EH (cell line): ENCODE measurements at places on chromosomes 5 and 9.

GRCh38 chr5:168796593-168797580 lies 217.7 kb upstream of the PANK3 start:
- no peak for DNase-seq

DNA sequence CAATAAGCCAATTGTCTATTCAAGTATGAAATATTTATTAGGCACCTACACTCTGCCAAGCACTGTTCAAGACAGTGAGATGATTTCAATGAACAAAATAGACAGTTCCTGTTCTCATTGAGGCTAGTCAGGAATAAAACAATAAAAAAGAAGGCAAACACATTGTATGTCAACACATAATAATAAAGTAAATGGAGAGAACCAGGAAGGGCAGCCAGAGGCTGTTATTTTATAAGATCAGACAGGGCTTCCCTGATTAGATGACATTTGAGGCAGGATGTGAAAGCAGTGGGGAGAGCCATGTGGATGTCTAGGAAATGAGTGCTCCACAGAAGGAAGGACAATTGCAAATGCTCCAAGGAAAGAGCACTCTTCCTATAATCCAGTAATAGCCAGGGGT lies 2371.1 kb downstream of the MAT2B start:
- DNase-seq, result no peak

DNA sequence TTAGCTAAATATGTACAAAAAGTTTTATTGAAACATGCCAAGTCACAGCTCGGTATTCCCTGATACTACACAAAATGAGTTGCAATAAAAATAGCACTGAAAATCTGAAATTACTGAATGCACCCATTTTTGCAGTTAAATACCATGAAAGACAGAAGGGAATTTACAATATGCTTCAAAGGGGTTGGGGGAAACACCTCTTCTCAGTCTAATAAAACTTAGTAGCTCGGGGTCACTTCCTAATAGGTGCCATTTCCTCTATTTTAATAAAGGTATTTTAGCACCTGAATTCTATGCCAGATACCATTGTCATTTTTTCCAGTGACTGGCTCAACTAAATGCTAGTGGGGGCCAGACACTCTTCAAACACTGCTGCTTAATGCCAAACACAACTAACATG lies 204.1 kb upstream of the MEF2C start:
- DNase-seq, result no peak

DNA sequence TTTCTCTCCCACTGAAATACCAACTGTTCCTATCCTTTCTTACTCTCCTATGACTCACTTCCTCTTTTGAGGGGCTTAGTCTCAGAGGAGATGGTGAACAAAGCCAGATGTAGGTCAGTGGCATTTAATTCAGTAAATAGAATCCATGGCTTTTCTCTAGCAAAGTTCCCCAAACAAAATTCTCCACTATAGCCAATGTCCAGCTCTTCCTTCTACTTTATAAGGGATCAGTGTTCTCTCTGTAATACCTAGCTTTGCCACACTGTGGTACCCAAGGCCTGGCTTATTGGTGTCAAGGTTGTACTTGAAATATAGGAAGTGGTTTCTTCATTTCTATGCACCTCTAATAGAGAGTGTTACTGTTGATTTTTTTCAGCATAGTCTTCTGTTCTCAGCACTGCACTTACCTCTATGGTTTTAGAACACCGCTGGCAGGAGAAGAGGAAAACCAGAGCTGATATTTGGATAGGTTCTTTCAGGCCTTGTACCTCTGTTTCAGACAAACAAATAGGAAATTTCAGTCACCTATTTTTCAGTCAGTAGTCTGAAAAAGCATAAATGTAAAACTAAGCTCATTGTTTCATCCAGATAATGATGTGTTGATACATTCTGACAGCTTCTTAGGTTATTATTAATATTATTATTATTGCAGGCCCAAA lies 40.6 kb upstream of the ITGA2 start:
- peak; percentile 82 for DNase-seq

GRCh38 chr9:28820741-28821140 lies 1247.5 kb upstream of the C9orf72 start:
- no peak for DNase-seq

- no peak for DNase-seq
Measured at GRCh38 chr9:115415450-115415849, 297.5 kb upstream of the TNC start.

DNA sequence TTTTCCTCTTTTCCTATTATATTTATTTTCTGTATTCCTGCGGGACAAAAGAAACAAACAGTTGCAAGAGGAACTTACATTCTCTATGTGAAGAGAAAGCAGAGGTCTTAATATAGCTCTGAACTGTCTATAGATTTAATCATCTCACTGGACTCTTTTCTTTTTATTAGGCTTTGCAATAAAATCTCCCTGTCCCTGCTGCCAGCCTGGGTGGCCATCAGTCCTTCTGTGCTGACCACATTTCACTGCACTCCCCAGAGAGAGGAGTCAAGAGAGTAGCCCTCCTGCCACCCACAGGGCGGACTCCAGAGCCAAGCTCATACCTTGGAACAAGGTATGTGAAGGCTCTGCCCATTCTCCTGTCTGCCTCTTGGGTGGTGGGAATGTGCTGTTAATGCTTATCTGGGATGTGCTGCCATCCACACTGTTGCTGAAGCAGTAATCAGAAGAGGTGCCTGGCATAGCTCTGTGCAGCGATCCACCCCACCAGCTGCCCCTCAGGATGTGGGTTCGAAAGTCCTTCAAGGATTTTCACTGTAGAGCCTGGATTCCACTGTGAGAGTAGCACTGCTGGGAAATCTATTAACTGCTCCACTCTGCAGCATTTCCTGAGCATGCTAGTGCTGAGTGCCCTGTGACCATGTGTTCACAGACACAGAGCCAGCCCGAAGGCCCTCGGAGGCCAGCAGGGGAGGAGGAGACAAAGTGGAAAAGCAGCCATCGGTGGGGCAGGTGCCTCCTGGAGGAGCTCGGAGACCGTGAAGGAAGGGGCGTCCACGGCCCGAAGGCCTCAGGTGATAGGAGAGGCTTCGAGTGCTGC lies 334.6 kb downstream of the MED10 start:
- no peak for DNase-seq

DNA sequence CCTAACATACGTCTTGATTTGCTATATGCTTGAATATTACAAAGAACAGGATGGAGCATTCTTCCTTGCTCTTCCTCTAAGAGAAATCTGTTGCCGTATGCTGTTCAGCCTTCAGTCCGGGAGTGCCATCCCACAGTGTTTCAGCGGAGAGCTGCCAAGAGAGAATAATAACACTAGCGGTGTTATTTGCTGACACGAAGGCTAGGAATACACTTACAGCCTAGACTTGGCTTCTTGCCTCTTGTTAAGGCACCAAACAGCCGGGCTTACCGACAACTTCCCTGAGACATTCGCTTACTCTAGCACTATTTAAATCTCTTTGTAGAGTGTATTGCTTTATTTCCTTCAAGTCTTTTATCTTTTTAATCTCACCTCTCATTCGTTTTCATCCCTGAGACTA lies 31.4 kb downstream of the KCTD16 start:
- DNase-seq, result no peak

GRCh38 chr5:44048276-44048984 lies 340.8 kb downstream of the FGF10 start:
- DNase-seq, result no peak

DNA sequence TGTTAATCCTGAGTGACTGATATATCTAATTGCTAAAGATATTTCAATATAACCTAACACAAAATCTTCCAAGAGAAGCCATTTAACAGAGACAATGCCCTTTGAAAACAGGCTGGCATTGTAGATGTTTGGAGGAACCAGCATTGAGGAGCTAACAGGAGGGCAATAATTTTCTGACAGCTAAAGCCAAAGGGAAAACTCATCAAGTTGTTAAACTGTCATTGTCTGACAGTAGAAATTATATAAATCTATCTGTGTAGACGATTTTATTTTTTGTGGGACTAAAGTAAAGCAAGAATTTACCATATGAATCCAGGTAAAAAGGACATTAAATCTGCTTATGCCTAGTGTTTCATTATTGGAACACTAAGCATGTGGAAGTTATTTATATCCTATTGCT lies 500.2 kb upstream of the NMUR2 start:
- no peak for DNase-seq

GRCh38 chr9:17739022-17739421 lies 160.2 kb downstream of the SH3GL2 start:
- no peak for DNase-seq

DNA sequence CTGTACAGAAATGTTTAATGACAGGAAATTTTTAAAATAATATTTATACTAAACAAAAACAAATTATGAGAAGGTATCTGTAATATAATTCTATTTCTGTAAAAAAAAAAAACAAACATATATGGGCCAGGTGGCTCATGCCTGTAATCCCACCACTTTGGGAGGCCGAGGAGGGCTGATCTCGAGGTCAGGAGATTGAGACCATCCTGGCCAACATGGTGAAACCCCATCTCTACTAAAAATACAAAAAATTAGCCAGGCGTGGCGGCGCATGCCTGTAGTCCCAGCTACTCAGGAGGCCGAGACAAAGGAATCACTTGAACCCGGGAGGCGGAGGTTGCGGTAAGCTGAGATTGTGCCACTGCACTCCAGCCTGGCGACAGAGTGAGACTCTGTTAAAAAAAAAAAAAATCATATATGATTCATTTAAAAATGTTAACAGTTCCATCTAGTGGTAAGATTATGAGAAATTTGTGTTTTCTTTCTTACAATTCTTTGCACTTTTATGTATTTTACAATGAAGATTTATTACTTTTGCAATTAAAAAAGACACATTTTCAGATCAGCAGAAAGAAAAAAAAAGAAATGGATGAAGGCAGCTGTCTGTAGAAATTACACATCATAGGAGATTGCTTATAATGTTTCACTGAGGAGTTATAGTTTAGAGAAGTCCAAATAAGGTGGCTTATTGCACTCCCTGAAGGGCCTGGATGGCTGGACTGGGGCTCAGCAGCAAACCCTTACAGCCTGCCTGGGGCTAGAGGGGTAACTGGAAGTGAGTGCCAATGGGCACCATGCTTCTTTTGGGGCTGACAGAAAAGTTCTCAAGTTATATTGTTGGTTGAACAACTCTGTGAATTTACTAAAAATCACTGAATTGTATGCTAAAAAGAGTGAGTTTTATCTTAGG lies 20.3 kb downstream of the C9orf153 start:
- DNase-seq, result no peak
